Activated CD4-positive, alpha-beta T cell treated with anti-CD3 and anti-CD28 coated beads for 24 hours (primary cell): ENCODE measurements at places on chromosomes 6 and 20.

DNA sequence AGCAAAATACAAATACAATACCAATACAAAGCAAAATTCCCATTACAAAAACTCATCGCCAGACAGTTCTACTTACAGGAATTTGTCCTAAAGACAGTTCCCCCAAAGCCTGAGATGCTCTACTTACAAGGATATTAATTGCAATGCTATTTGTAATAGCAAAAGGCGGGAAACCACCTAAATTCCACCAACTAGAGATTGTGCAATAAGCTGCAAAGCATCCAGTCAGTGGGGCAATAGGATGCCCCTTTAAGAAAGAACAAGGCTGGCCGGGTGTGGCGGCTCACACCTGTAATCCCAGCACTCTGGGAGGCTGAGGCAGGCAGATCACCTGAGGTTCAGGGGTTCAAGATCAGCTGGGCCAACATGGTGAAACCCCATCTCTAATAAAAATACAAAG, 39.1 kb downstream of the FAM209B start:
- no peak for DNase-seq

GRCh38 chr6:134166511-134167261, 114.3 kb upstream of the SLC2A12 start:
- DNase-seq = no peak

GRCh38 chr20:4781637-4782377, 60.1 kb downstream of the PRND start:
- no peak for DNase-seq

DNA sequence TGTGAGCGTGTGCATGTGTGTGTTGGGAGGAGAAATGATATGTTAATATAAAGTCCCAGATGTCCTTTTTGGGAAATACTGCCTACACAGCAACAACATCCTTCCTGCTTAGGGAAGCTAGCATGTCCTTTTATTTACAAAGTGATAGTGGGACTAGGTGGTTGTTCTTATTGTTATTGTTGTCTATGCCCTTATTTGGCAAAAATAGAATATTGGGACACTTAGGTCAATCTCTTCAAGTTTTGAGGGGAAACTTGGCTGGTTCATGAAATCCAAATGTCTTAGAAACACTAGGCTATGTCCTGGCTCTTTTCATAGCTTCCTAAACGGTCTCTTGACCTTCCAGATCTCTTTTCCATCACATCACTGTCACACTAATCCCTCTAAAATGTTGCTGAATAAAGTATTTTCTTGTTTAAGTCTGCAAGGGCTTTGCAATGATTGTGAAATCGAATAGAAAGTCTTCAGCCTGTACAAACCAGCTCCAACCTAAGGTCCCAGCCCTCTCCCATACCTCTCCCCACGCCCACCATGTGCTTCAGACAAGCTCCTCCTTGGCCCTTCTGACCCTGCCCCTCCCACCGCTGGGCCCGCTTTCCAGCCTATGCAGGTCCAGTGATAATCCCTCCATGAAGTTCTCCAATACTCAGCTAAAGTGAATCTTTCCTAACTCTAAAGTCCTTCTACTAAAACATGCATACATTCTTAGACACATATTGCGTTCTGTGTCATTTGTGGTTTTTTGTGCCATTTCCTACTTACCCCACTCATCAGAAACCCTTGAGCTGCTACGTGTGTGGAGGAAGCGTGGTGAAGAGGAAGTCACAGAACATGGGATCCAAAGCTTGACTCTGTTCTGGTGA, 205.1 kb downstream of the LY86 start:
- DNase-seq = no peak

- no peak for DNase-seq
Observed at GRCh38 chr6:39053854-39054576, 5.4 kb downstream of the GLP1R start.

- DNase-seq = no peak
Observed at GRCh38 chr6:16512544-16513290, 248.5 kb downstream of the ATXN1 start.

- no peak for DNase-seq
Observed at GRCh38 chr20:1831606-1832005, 63.6 kb upstream of the SIRPA start.

DNA sequence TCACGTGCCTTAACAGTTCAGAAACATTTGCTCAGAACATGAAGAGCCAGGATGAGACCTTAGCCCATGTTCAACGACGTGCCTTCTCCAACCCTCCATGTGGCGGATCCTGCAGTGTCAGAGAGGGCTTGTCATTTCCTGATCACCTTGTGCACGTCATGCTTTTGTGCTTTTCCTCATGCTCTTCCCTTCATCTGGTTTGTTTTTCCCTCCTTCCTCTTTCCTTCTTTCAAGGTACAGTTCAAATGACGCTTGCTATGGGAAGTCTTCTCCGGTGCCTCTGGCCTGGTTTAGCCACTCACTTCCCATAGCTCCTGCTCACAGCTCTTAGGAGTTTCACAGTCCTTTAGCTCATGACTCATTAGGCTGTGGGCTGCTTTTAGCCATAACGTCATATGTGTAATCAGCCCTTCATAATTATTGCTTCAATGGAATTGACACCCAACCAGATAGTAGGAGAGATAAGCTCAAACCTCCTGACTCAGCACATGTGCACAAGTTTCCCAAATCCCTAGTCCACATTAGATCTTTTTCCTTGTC, 102.7 kb upstream of the CNKSR3 start:
- DNase-seq = no peak

- DNase-seq = no peak
Observed at GRCh38 chr6:162962093-162962492, 234.3 kb downstream of the PACRG start.

- no peak for DNase-seq
Observed at GRCh38 chr6:12233693-12234571, 56.2 kb upstream of the EDN1 start.

DNA sequence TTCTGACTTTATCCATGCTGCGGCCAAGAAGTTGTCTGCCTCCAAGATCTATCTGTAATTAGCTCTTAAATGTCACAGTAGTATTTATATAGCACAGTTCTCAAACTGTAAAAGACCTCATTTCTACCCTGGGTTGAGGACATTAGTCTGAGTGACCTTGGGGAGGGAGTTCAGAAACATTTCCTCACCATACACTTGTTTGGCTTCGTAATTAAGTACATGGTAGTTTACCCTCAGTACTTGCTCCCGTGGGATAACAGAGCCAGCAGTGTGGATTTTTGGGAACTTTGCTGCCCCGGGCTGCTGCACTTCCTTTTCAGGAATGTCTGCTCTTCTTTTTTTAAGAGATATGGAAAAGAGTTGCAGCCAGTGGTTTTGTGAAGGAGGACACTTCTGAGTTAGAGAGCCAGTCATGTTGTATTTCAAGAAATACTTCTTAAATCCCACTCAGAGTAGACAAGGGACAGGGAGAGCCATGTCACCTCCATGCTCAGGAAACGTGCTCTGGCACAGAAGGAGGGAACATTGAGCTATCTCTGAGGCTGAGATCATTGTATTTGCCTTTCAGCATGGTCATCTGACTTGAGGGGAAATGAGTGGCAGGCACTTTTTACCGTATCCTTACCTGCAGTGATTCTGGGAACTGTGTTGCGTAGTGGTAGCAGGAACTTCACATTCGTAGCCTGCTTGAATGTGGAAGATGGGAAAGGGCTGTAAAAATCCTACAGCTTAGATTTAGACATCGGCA, 33.6 kb downstream of the RPRD1B start:
- no peak for DNase-seq

DNA sequence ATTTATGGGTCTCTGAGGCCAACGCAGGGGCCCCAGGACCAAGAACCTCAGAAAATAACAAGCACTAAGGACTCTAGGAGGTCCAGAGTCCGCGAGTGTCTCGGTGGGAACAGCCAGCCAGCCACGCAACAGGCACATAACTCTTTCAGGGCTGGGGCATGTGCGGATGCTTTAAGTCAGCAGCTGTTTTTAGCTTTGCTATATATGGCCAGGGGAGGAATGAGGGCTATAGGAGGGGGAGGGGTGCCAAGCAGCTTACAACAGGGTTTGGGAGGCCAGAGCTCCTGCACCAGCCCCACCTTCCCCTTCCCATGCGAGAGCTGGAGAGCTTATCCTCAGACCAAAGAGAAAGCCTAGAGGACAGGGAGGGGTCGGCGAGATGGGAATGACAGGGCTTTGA, 6.2 kb downstream of the JPH2 start:
- DNase-seq = no peak

- no peak for DNase-seq
Observed at GRCh38 chr6:17965397-17965796, 22.0 kb downstream of the KIF13A start.

GRCh38 chr6:74579047-74579446, 626.8 kb downstream of the COL12A1 start:
- DNase-seq = no peak

- DNase-seq = no peak
Observed at GRCh38 chr6:138222901-138223546, 4.7 kb upstream of the PBOV1 start.

GRCh38 chr6:63816982-63817436, 181.4 kb downstream of the PHF3 start:
- DNase-seq = no peak

DNA sequence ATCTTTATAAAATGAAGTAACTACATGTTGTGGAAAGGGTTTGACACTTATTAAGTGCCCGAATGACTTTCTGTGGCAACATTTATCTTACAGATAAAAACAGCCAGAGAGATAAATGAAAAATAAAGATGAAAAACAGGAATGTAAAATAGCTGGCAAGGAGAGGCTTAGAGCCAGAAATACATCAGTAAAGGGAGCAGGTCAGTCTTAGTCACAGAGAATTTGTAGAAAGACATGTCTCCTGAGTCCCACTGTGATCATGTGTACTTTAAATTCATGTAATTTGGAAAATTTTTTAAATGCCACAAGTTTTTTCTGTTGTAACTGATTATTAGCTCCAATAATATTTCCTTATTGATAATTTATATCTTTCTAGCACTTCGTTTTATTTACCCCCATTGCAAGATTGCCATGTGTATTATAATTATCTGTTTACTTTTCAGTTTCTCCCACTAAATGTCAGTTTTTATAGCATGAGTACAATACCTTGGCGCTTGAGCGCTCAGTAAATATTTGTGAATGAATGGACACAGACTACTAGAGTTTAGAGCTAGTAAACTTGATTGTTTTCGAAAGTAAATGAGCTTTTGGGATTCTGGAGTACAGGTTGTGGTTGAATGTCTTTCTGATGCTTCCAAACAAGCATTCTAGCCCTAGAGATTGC, 15.2 kb downstream of the TAB2 start:
- DNase-seq = no peak

GRCh38 chr20:26243731-26244130, 547.1 kb upstream of the ZNF337 start:
- no peak for DNase-seq

DNA sequence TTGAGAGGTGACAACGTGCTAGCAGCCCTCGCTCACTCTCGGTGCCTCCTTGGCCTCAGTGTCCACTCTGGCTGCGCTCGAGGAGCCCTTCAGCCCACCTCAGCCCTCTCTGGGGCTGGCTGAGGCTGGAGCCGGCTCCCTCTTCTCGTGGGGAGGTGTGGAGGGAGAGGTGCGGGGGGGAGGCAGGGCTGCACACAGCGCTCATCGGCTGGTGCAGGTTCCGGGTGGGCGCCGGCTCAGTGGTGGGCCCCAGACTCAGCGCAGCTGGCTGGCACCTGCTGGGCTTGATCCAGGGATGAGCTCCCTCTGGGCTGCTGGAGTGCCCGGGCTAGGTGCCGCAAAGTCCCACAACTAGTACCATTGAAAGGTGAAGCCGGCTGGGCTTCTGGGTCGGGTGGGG, 957.8 kb upstream of the GJE1 start:
- DNase-seq = no peak

GRCh38 chr6:156720691-156721685, 56.2 kb upstream of the ARID1B start:
- DNase-seq = no peak

- DNase-seq = no peak
Observed at GRCh38 chr20:8721098-8721497, 347.8 kb upstream of the PLCB4 start.

- DNase-seq = no peak
Observed at GRCh38 chr6:34028691-34029360, 117.1 kb downstream of the GRM4 start.

GRCh38 chr6:125974214-125974866, 12.0 kb upstream of the TRMT11 start:
- no peak for DNase-seq

GRCh38 chr20:46195264-46196036, 77.3 kb downstream of the CD40 start:
- DNase-seq = no peak

DNA sequence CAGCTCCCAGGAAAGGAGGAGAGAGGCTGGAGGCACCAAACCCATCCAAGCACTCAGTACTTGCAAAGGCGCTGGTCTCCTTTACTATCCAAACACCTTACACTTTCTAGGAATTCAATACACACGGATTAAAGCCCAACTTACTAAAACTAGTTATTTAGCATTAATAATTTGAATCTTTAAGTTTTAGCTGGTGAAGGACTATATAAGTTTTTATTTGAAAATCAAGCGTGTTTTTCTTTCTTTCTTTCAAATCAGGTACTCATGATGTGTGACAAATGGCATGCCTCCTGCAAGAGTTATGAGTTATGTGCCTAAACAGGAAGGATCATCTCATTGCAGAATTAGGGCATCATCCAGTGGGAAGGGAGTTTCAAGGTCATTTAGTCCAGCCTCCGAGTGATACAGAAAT, 263.7 kb downstream of the ADGB start:
- no peak for DNase-seq

DNA sequence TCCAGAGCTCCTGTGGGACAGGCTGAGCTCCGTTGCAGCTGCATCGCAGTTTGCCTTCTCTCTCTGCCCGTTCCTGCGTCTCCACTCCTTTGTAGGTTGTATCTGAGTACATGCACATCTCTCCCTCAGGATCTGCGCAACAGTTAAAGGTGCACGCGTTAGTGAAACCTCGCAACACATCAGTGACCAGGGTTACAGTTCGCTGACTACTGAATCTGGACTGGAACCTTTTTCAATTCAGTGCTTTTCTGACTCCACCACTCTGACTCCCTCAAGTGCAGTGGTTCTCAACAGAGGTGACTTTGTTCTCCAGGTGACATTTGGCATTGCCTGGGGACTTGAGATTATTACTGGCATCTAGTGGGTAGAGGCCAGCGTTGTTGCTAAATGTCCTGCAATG, 44.0 kb downstream of the UST start:
- DNase-seq = no peak

GRCh38 chr6:5294392-5295211, 33.3 kb downstream of the FARS2 start:
- no peak for DNase-seq

- DNase-seq = no peak
Observed at GRCh38 chr6:149102324-149102723, 215.2 kb upstream of the TAB2 start.

GRCh38 chr6:55281215-55281614, 46.1 kb upstream of the GFRAL start:
- DNase-seq = no peak

DNA sequence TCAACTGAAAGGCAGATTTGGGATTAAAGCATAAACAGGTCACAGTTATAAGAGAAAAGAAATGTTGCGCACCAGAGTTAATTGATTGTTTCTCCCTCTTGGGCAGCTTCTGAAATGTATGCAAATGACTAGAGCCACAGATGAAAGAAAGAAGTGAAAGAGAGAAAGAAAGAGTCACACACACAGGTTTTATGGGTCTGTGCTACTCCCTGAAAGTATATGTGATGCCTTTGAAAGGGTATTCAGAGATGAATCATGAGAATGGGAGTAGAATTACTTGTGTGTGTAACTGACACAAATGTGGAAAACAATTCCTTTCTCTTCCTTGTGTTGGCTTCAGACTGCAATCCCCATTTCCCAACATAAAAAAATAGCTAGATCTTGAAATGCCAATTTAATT, 196.9 kb downstream of the FOXA2 start:
- DNase-seq = no peak
